ENCODE measurements at places on chromosomes 12 and 14.

DNA sequence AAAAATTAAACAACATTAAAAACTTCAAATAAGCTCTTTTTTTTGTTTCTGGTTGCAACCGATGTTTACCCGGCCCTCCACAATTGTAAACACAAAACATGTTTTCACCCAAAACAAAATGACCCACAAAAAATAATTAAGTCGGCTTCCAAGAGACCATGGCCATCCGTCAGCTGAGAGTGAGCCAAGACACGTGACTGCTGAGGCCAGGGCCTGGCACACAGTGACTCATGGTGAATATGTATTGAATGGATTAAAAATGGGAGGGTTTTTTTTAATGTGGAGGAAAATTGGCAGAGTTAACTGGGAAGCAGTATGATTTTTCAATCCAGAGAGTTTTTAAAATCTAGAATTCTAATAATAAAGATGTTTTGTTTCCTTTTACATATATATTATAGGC, 13.8 kb upstream of the CPNE8 start:
- DNase-seq = no peak
- H3K4me3 ChIP-seq = no peak overlapping the region
- H3K4me1 ChIP-seq = no peaks in the 10 kb centered on the region
- no peaks in the 10 kb centered on the region for H3K27me3 ChIP-seq
- H3K36me3 ChIP-seq = no peaks in the 10 kb centered on the region

DNA sequence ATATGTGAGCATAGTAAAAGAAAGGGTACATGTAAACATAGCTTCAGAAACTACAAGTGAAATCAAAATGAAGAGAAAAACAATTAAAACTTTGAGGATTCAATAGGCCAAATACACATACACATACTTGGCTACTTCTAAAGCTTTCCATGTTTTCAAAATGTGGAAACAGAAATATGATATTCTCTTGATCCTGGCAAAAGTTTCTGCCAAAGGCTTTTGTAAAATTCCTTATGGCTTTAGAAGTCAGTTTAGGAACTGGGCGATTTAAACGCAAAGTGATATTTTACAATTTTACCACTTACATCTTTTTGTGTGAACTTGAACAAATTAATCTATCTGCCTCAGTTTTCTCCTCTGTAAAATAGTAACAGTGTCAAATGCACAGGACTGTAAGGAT, 756.4 kb downstream of the C12orf50 start:
- no peaks in the 10 kb centered on the region for H3K36me3 ChIP-seq
- no peak for DNase-seq
- no peak overlapping the region for H3K4me3 ChIP-seq
- H3K27ac ChIP-seq = no peak overlapping the region
- no peaks in the 10 kb centered on the region for H3K27me3 ChIP-seq
- no peaks in the 10 kb centered on the region for H3K4me1 ChIP-seq

GRCh38 chr14:101573289-101573688, 12.0 kb downstream of the DIO3 start:
- H3K4me3 ChIP-seq = no peak overlapping the region
- peaks cover 6% of the 10 kb centered on the region for H3K27me3 ChIP-seq
- no peak overlapping the region for H3K27ac ChIP-seq
- H3K36me3 ChIP-seq = no peaks in the 10 kb centered on the region

GRCh38 chr12:65490250-65490649, 211.8 kb downstream of the MSRB3 start:
- H3K27ac ChIP-seq = no peak overlapping the region
- no peaks in the 10 kb centered on the region for H3K4me1 ChIP-seq
- no peak overlapping the region for H3K4me3 ChIP-seq
- no peak for DNase-seq

DNA sequence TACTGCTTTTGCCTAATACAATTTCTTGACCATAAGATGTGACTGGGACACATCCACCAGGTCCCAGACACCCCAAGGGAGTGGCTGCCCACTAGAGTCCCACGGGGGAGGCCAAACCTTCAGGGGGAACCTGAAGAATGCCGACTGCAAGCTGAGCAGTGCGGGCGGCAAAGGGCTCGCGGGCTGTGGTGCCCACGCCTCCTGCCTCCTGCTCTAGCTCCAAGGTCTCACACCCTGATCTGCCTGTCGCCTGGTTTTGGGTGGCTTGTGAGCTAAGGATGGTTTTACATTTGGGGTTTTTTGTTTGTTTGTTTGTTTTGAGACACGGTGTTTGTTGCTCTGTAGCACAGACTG, 75.2 kb downstream of the MOK start:
- H3K27ac ChIP-seq = no peak overlapping the region
- H3K4me1 ChIP-seq = no peaks in the 10 kb centered on the region

DNA sequence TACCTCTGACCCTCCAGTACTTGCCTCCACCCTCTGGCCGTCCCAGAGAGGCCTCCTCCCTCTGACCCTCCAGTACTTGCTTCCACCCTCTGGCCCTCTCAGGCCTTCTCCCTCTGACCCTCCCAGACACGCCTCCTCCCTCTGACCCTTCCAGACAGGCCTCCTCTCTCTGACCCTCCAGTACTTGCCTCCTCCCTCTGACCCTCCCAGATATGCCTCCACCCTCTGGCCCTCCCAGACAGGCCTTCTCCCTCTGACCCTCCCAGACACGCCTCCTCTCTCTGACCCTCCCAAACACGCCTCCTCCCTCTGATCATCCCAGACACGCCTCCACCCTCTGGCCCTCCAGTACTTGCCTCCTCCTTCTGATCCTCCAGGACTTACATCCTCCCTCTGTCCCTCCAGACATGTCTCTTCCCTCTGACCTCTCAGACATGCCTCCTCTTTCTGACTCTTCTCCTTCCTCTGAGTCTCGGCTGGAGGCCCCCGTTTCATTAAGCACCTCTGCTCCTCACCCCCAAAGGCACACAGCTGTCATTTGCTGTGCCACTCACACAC, 71.9 kb downstream of the PHETA1 start:
- H3K4me1 ChIP-seq = no peaks in the 10 kb centered on the region
- DNase-seq = no peak
- H3K27ac ChIP-seq = no peak overlapping the region
- H3K36me3 ChIP-seq = no peaks in the 10 kb centered on the region
- peaks cover 3% of the 10 kb centered on the region for H3K27me3 ChIP-seq
- no peak overlapping the region for H3K4me3 ChIP-seq

All from activated naive CD8-positive, alpha-beta T cell treated with anti-CD3 and anti-CD28 coated beads, Interleukin-2, amount 50 U/mL, for 24 hours (primary cell).